ENCODE measurements at places on chromosomes 7 and 10.

DNA sequence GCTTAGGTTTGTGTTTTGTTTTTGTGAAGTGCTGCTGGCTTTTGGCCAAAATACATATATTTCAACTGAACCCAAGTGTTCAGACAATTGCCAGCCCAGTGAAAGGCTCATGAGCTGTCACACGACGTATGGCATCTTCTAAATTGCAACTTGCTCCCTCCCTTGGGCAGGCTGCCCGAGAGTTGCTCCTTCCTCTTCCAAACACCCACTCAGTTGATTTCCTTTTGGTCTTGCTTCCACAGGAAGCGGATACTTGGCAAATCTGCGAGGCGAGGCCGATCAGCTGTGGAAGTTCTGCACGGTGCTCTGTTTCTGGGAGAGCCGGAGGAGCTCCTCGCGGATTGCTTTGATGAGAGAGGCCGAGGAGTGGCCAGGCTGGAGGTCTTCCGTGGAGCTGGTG is 39.6 kb upstream of the ATP6V0A4 start:
- DNase-seq = no peak

DNA sequence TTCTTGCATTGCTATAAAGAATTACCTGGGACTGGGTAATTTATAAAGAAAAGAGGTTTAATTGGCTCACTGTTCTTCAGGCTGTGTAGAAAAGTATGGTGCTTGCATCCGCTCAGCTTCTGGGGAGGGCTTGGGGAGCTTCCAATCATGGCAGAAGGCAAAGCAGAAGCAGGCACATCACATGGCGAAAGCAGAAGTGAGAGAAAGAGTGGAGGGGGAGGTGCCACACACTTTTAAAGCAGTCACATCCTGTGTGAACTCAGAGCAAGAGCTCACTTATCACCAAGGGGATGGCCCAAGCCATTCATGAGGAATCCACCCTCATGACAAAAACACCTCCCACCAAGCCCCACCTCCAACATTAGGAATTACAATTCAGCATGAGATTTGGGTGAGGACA is 303.5 kb downstream of the OTUD1 start:
- no peak for DNase-seq

GRCh38 chr10:86545101-86545500 is 23.5 kb upstream of the WAPL start:
- DNase-seq = no peak

- DNase-seq = no peak
These were observed 15.3 kb downstream of the NUDT5 start for GRCh38 chr10:12180221-12180974.

- DNase-seq = no peak
These were observed 6.6 kb upstream of the PITRM1 start for GRCh38 chr10:3179174-3179573.

DNA sequence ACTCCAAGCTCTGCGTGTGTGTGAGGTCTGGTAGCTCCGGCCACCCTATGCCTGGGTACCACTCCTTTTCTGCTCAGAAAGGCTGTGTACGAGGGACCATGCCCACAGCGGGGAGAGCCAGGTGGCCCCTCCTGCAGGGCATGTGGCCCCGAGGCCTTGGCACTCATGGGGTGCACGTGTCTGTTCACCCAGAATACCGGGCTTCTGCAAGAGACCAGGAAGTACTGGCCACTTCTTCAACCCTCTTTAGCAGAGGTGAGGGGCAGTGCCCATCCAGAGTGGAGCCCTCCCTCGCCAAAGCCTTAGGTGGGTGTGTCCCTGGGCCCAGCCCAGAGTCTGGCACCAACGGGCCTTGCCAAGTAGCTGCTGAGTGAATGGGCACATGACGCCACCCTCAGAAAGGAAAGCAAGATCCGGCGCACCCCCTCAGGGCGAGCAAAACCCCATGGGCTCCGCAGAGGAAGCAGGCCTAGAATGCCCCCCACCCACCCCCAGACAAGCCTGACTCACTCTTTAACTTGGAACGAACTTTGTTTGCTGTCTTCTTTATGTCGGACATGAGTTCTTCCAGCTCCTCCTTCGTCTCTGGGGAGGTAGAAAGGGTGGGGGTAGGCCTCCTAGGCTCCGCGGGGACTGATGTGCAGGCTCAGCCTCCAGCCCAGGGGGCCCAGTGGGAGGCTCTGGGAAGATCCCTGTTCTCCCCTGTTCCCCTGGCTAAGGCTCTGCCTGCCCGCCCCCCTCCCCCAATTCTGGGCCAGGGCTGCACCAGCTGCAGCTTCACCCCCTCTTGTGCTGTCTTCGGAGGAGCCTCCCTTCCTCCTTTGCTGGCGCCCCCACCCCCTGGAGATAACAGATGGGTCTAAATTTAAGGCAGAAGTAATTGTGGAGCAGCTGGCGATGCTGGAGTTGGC is 14.6 kb downstream of the STX1A start:
- DNase-seq = no peak

- DNase-seq = no peak
These were observed 4.2 kb downstream of the NRBF2 start for GRCh38 chr10:63137306-63137705.

Data from activated CD4-positive, alpha-beta T cell treated with anti-CD3 and anti-CD28 coated beads for 24 hours (primary cell).